ENCODE measurements at places on chromosomes 6 and 20. TPM values are rescaled to one million over a fixed set of nuclear protein-coding genes. Genes with fewer than 3 reads are reported as not detected.

GRCh38 chr20:47370850-47371782 lies 14.6 kb upstream of the ZMYND8 start:
- no peaks in the 10 kb centered on the region for H3K4me1 ChIP-seq
- H3K4me3 ChIP-seq = no peak overlapping the region
- no peaks in the 10 kb centered on the region for H3K36me3 ChIP-seq
- no peak for DNase-seq
- H3K27ac ChIP-seq = no peak overlapping the region

DNA sequence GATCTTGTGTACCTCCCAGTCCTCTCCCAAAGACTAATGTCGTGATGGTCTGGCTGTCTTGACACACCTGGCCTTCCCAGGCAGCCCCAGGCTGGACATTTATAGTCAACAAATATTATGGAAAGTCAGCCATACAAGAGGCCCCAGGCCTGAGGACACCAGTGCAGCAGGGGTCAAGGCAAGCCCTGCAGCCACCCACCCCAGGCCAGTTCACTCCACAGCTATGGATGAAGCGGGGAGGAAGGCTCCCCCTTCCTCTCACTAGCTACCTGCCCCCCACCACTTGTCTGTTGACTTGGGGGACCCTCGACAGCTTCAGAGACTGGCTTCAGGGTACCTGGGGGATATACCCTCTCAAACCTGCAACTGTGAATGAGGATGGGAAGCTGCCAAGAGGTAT lies 132.1 kb downstream of the MRPL14 start:
- peaks cover 4% of the 10 kb centered on the region for H3K4me1 ChIP-seq
- peaks cover 5% of the 10 kb centered on the region for H3K27me3 ChIP-seq
- no peak overlapping the region for H3K4me3 ChIP-seq
- DNase-seq = no peak
- no peak overlapping the region for H3K27ac ChIP-seq

DNA sequence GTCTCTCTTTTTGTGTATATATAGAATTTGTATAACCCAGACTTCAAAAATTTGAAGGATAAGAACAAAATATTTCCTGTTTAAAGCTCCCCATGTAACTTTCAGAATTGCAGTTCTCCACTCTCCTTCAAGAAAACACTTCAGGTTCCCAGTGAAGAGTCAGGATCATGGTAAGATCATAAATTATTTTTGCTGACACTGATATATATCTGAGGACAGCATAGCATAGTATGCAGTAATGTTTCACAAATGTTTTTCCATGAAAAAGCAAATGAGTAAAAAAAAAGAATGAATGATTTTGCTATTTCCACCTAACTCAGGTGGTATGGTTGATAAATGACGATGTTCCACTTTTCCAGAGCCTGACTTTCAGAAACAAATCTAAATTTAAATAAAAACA lies 545.6 kb upstream of the EPHA7 start:
- H3K4me1 ChIP-seq = no peaks in the 10 kb centered on the region
- H3K4me3 ChIP-seq = no peak overlapping the region
- DNase-seq = no peak
- H3K36me3 ChIP-seq = no peaks in the 10 kb centered on the region

DNA sequence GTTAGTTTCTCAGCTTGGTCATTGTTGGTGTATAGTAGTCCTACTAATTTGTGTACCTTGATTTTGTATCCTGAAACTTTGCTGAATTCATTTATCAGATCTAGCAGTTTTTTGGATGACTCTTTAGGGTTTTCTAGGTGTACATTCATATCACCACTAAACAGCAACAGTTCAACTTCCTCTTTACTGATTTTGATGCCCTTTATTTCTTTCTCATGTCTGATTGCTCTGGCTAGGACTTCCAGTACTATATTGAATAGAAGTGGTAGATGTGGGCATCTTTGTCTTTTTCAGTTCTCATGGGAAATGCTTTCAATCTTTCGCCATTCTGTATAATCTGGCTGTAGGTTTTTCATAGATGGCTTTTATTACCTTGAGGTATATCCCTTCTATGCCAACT lies 61.3 kb upstream of the HEY2 start:
- peaks cover 2% of the 10 kb centered on the region for H3K36me3 ChIP-seq
- H3K4me3 ChIP-seq = no peak overlapping the region
- H3K27me3 ChIP-seq = peaks cover 43% of the 10 kb centered on the region
- H3K27ac ChIP-seq = no peak overlapping the region
- H3K4me1 ChIP-seq = no peaks in the 10 kb centered on the region

DNA sequence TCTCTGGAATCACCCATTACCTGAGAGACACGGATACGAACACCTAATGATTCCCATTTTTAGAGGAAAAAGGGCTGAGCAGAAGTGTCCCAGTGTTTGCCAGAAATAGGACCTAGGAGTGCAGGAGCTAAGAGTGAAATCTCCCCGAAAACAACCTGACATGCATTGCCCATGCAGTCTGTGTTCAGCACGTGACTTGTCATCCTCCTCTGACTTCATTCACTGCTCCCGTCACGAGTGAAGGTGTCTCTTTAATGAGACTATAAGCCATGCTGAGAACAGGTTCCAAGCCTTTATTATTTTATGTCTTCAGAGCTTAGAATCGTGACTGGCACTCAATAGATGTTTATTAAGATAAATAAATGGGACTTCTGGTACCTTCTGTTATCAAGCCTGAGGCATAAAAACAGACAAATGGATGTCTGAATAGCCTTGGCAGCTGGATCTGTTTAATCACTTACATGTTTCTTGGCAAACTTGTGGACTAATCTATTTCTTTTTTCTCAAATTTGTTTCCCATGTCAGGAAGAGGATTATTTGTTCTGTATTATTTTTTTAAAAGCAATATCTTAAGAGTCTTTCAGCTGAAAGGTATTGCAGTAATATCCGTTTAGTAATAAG lies 3.7 kb upstream of the MLIP start:
- H3K36me3 ChIP-seq = no peaks in the 10 kb centered on the region
- H3K27ac ChIP-seq = no peak overlapping the region
- no peak overlapping the region for H3K4me3 ChIP-seq
- peaks cover 3% of the 10 kb centered on the region for H3K27me3 ChIP-seq

DNA sequence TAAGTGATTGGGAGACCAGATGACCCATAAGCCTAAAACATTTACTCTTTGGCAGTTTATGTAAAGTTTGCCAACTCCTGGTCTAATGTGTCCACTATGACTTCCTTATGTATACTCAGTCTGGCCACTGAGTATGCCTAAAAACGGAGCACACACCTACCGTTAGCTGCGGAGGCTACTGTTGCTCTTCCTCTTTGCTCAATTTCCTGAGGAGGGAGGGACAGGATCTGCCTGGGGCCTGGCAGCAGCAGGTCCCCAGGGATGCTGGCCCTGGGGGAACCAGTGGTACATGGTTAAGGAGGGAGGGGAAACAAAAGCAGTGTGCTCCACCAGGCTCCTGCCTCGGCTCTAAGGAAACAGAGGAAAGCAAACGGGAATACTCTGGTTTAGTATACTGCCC lies 113.5 kb downstream of the CDYL start:
- peaks cover 22% of the 10 kb centered on the region for H3K36me3 ChIP-seq
- H3K27me3 ChIP-seq = no peaks in the 10 kb centered on the region
- H3K4me1 ChIP-seq = peaks cover 25% of the 10 kb centered on the region
- H3K27ac ChIP-seq = no peak overlapping the region
- no peak for DNase-seq

Gene RPP21
- 45.0 TPM for total RNA-seq

Gene HLA-DPA1
- 12.1 TPM for total RNA-seq

Measured in activated naive CD4-positive, alpha-beta T cell treated with anti-CD3 and anti-CD28 coated beads for 36 hours (primary cell).